Activated T-helper 1 cell treated with anti-CD3 and anti-CD28 coated beads, Interleukin-12 subunit alpha, Interleukin-12 subunit beta, Interleukin-2, Interleukin-4 antibody, amounts not matched to agents 30 ng/mL and 10 ng/mL and 1 ng/mL, durations not matched to agents 14 hours and 24 hours and 36 hours (primary cell): ENCODE measurements at places on chromosomes 2 and 18. TPM values are rescaled to one million over a fixed set of nuclear protein-coding genes. Genes with fewer than 3 reads are reported as not detected.

REG1B gene
- not detected in 2 replicates for total RNA-seq

CPLX4 gene
- total RNA-seq, result not detected in 2 replicates

POTEF gene
- not detected in 2 replicates for total RNA-seq

RMND5A gene
- 42.0 and 44.5 TPM in 2 replicates for total RNA-seq

PRPF40A gene
- 152 and 172 TPM in 2 replicates for total RNA-seq

GALNT13 gene
- not detected in 2 replicates for total RNA-seq

CFC1 gene
- total RNA-seq, result not detected in 2 replicates

RGPD6 gene
- 17.4 and 21.7 TPM in 2 replicates for total RNA-seq
